ENCODE measurements at places on chromosomes 12 and 14.

DNA sequence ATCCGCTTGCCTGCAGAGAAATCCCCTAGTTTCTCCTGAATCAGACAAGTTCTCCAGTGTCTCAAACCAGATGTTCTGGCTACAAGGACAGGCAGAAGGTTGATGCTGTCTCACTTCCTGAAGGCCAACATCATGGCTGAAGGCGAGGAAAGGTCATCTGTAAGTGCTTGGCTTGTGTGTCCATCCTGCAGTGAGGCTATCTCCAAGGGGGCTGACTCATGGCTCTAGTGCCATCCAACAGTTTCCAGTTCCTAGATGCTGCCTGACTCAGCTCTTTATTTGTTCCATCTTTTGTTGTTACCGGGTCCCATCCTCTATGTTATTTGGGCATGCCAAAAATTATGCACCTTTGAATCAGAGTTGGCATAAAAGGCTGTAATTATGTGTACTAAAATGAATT lies 232.1 kb upstream of the TBX3 start:
- no peak for DNase-seq

DNA sequence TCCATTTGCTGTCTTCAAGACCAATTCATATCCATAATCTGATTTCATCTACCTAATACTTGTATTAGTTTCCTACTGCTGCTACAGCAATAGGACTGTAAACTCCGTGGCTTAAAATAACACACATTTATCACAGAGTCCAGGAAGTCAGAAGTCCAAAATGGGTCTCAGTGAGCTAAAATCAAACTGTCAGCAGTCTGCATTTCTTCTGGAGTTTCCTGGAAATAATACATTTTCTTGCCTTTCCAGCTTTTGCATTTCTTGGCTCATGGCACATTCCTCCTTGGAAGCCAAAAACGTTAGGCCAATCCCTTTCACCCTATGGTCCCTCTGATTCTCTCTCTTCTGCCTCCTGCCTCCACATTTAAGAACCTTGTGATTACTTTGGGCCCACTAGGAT lies 239.8 kb downstream of the PRKD1 start:
- DNase-seq = no peak

DNA sequence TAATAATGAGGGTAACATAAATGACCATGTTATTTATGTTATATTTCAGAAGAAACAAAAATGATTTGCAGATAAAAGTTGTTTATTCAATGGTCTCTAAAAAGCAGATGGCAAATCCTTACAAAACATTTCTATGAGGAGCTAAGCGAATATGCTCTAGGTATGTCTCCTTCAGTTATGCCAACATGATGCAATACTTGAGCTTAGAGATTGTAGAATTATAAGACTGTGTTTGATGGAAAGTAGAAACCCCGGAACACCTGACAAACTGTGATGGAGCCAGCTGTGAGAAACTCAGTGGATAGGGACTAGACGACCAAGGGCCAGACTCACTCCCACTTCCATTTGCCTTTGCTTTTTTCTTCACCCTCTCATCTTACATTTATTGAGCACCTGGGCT lies 17.8 kb upstream of the NR1H4 start:
- DNase-seq = no peak

- no peak for DNase-seq
Observed at GRCh38 chr14:19771895-19772430, 1.3 kb upstream of the OR4M1 start.

DNA sequence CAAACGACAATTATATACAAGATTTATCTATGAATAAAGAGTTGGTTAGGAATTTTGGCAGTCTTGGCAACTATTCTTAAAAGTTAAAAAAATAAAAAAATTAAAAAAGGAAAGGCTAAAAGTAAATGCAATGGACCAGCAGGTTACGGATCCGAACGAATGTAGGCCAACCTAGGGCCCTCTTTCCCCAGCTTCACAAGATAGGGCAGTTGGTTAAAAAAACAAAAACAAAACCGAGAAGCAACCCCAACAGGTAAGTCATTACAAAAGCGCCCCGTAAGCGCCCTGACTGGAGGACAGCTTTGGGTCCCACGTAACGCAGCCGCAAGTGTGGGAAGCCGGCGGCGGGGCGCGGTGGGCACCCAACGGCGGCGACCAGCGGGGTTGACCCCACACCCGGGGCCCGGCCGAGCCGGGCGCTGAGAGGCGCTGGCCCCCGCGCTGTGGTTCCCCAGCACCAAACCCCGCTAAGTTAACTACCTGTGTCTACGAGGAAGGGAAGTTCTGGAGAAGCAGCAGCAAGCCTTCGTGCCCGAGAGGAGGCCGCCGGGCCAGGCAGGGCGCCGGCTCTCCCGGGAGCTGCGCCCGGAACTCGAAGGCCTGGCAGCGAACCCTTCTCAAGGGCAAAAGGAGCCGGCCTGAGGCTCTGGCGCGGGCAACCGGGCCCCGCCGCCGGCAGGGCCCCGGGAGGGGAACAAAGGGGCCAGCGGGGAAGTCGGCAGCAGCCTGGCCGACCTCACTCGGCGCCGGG lies 882 bp downstream of the HECTD1 start:
- peak; percentile 74 for DNase-seq

GRCh38 chr12:51621156-51621922 lies 30.3 kb downstream of the SCN8A start:
- DNase-seq = no peak

DNA sequence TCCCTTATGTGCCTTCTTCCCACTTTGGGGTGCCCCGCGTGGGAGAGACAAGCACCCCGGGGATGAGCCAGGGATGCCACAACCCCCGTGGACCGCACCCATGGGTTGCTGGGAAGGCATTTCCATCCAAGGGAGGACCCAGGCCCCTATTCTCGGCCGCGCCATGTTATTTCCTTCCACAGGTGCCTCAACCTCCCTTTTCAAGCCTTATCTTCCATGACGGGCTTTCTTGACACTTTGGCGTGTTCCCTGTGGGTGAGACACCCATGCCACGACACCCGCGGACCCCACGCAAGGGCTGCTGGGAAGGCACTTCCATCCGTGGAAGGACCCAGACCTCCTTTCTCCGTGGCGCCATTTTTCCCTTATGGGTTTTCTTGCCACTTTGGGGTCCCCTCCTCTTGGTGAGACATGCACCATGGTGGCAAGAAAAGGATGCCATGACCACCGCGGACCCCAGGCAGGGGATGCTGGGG lies 269.2 kb downstream of the ALG10 start:
- DNase-seq = no peak

DNA sequence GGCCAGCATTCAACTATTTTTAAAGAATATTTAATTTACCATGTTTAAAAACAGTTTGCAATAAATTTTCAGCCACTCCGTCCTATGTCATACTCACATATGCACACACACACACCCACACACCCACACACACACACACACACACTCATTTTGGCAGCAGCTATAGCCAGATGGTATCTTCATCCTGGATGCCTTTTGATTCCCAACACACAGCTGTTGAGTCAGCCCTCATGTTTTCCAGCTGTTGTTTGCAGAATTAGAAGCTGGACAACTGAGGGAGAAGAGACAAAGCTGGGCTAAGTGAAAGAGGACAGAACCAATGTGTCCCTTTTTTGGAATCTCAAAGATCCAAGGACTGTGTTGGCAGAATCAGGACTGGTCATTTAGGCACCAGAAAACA lies 80.0 kb upstream of the EGLN3 start:
- DNase-seq = no peak

- no peak for DNase-seq
Observed at GRCh38 chr14:41859336-41859735, 252.7 kb downstream of the LRFN5 start.

- DNase-seq = peak; percentile 6
Observed at GRCh38 chr12:12214635-12215131, 52.2 kb downstream of the LRP6 start.

DNA sequence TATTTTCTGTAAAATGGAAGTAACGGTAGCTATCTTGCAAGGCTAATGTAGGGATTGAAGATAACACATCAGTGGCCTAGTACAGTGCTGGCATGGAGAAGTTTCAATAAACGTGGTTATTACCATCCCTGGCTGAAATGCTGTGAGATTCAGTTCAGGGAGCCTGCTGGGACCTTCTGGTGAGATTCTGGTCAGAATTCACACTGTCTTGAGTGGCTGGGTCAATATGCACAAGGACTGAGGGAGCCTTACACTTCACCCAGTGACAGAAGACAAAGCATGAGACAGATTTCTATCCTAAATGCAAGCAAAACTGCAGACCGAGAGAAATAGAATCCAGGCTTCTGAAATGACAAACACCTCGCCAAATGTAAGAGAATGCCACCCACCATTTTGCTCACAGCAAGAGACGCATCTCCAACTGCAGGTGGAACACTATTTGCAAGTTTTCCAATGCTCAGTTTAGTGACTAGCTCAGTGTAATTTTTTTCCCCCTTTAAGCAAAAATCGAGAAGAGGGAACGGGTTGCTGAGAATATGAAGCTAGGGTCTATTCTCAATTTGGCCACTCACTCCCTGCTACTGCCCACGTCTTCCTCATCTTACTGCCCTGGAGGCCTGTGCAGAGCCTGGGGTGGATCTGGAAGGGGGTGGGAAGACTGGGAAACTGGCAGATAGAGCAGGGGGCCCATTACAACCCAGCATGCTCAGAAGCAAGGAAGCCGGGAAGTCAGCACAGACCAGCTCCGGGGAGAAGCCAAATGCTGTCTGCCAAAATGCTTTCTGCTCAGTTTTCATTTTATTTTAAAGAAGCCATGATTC lies 201.3 kb downstream of the TTC7B start:
- no peak for DNase-seq

GRCh38 chr12:54579696-54580333 lies 8.6 kb downstream of the PPP1R1A start:
- peak; percentile 71 for DNase-seq

DNA sequence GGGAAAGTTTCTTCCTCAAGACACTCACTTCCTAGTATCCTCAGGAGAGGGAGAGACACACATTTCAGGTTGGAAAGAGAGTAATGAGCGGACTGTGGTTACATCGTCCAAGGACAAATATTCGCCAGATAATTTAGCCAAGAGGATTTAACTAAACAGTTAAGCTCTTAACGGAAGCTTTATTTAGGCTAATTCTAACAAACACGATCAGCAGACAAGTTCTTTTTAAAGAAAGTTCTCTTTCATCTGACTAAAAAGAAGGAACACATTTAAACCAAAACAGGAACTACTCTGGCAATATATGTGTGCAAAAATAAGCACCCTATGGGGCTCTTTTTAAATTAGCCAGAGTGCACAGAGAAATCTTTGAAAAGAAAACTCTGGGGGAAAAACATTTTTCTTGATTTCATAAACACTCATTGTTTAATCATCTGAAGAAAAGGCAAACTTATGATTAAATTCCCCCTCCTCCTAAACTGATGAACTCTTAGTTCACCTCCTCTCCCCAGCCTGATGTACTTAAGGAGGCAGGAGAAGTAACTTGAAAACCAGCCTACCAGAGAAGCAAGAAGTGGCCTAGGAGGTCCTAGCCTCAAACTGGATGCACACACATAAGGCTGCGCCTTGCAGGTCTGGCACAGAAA lies 13.3 kb upstream of the BTG1 start:
- no peak for DNase-seq

DNA sequence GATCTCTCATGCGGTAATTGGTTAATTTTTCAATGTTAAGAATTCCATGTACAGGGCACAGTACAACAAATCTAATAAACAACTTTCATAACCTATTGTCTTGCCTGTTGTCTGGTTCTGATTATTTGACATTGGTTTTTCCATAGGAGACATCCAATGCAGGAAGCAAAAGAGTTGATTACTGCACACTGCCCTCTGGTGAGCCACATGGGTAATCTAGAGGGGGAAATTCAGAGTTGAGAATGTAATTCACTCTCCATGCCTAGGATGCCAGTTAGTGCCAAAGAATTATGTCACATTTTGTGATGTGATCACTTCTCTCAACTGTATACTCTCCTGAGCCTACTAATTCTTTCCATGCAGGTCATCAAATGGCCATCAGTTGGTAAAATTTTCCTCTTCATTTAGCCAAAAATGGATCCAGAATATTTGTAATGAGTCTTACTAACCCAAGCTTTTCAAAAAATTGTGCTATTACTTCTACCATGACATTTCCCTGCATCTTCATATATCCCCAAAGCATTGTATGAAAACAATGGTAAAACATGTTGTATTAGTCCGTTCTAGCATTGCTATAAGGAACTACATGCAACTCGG lies 17.7 kb upstream of the CCDC91 start:
- DNase-seq = peak; percentile 56

DNA sequence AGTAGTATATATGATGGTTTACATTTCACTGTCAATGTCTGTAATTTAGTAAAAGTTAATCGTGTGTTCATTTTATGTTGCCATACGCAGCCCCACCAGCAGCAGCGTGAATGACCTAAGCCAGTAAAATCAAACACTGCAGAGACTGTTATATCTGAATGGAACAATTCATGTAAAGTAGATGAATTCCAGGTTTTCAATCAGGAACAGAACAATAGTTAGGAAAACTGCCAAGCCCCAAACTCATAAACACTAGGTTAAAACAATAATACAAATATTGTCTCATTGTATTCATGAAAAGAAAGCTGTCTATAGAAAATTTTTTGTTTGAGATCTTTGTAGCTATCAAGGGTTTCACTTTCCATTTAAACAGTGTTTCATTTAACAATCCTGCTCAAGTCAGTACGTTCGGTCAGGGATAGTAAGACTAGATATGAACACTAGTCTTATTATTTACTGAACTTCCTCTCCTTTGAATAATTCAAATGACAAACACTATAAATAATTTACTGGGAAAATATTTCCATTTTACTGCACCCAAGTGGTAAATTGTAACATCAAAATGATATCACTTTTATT lies 256.8 kb upstream of the FLRT2 start:
- DNase-seq = no peak

DNA sequence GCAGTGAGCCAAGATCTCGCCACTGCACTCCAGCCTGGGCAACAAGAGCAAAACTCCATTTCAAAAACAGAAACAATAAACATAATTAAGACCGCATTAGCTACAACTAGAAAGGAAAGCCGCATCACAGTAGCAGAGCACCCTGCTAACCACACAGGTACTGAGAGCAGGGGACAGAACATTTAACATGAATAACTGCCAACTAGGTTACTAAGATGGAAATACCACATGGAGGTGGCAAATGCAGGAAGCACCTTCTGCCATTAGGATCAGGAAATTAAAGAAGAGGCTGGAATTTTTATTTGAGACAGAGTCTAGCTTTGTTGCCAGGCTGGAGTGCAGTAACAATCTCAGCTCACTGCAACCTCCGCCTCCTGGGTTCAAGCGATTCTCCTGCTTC lies 41.9 kb downstream of the CDC42BPB start:
- DNase-seq = no peak

DNA sequence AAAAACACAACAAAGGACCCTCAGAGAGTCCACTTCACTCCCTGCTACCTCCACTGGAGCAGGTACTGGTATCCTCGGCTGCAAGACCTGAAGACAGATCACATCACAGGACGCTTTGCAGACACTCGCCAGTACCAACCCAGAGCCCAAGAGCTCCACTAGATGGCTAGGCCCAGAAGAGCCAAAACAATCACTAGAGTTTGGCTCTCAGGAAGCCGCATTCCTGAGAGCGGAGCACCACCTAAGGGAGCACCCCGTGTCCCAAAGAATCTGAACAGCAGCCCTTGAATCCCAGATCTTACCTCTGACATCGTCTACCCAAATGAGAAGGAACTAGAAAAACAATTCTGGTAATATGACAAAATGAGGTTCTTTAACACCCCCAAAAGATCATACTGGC lies 399.8 kb downstream of the RAD51B start:
- DNase-seq = no peak

- no peak for DNase-seq
Observed at GRCh38 chr12:116263844-116264243, 13.6 kb downstream of the MED13L start.

- no peak for DNase-seq
Observed at GRCh38 chr14:100747021-100747586, 20.4 kb downstream of the DLK1 start.

- no peak for DNase-seq
Observed at GRCh38 chr12:127613056-127613455, 653.9 kb upstream of the TMEM132C start.

- DNase-seq = no peak
Observed at GRCh38 chr14:95577067-95577800, 42.4 kb downstream of the GLRX5 start.

All from erythroblast (primary cell).